ENCODE measurements at places on chromosomes 6 and 20. TPM values are rescaled to one million over a fixed set of nuclear protein-coding genes. Genes with fewer than 3 reads are reported as not detected.
A peak's percentile ranks its signal among the peaks of the same experiment; 100 is the strongest.

Gene SCRT2
- total RNA-seq = not detected

Gene OR12D3
- total RNA-seq = not detected

GRCh38 chr6:158257781-158258180, 54.5 kb upstream of the TULP4 start:
- no peak overlapping the region for H3K27ac ChIP-seq
- DNase-seq = no peak
- H3K36me3 ChIP-seq = peaks cover 6% of the 10 kb centered on the region
- H3K4me1 ChIP-seq = peaks cover 25% of the 10 kb centered on the region
- H3K27me3 ChIP-seq = no peaks in the 10 kb centered on the region

DNA sequence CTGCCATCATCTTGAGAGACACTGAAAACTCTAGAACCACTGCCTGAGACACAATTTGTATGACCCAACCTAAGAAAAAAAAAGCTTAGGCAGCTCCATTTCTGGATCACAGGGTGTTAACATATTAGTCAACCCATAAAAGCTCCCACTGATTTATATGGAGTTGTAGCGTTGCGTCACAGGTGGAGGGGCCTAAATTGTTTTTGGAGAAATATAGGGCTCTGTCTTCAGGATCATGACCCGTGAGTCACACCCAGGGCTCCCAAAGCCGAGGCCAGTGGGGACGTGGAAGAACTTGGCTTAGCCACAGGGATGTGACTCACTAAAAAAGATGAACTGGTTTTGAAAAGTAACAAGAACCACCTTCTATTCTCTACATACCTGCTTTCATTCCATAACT, 116.5 kb upstream of the BMP2 start:
- no peaks in the 10 kb centered on the region for H3K4me1 ChIP-seq
- no peak overlapping the region for H3K27ac ChIP-seq
- no peaks in the 10 kb centered on the region for H3K27me3 ChIP-seq
- no peak for DNase-seq

GRCh38 chr6:56245903-56246351, 1.5 kb downstream of the COL21A1 start:
- H3K27ac ChIP-seq = no peak overlapping the region
- H3K4me1 ChIP-seq = no peaks in the 10 kb centered on the region
- peaks cover 5% of the 10 kb centered on the region for H3K27me3 ChIP-seq
- DNase-seq = no peak
- H3K36me3 ChIP-seq = no peaks in the 10 kb centered on the region
- no peak overlapping the region for H3K4me3 ChIP-seq

GRCh38 chr6:106749609-106750008, 120.2 kb downstream of the QRSL1 start:
- H3K36me3 ChIP-seq = no peaks in the 10 kb centered on the region
- peaks cover 27% of the 10 kb centered on the region for H3K27me3 ChIP-seq
- no peak overlapping the region for H3K4me3 ChIP-seq

GRCh38 chr20:43459022-43459942, 1.6 kb downstream of the SRSF6 start:
- peak overlapping the region; percentile 73 for H3K27ac ChIP-seq
- no peak for DNase-seq
- peaks cover 60% of the 10 kb centered on the region for H3K36me3 ChIP-seq
- peaks cover 22% of the 10 kb centered on the region for H3K4me1 ChIP-seq

Measured in activated T-helper 2 cell treated with anti-CD3 and anti-CD28 coated beads, Interferon-gamma antibody, Interleukin-2, Interleukin-4, amounts not matched to agents 10 μg/mL and 5 μg/mL and 100 μg/mL, durations not matched to agents 14 hours and 24 hours and 36 hours (primary cell).